Cortex of kidney (tissue), 1 donor: ENCODE measurements at places on chromosomes 7 and 10.

DNA sequence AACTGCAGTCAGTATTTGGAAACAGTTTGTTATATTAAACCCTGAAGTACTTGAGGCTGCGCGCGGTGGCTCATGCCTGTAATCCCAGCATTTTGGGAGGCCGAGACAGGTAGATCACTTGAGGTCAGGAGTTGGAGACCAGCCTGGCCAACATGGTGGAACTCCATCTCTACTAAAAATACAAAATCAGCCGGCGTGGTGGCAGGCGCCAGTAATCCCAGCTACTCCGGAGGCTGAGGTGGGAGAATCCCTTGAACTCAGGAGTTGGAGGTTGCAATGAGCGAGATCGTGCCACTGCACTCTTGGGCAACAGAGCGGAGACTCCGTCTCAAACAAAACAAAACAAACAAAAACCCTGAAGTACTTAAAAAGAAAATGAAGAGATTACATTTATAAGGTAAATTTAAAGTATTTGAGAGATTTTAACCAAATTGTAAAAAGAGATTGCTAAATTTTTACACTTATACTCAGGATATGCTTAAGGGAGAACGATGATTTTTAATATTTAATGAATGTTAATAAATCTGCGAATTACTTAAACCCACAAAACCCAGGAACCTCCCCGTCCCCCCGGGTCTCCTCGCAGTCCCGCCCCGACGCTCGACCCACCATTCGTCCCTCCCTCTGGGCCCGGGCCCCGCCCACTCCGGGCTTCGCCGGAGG, 425 bp upstream of the MTG1 start:
- no peak for DNase-seq

GRCh38 chr7:85324145-85324799, 137.4 kb upstream of the SEMA3D start:
- DNase-seq: no peak

DNA sequence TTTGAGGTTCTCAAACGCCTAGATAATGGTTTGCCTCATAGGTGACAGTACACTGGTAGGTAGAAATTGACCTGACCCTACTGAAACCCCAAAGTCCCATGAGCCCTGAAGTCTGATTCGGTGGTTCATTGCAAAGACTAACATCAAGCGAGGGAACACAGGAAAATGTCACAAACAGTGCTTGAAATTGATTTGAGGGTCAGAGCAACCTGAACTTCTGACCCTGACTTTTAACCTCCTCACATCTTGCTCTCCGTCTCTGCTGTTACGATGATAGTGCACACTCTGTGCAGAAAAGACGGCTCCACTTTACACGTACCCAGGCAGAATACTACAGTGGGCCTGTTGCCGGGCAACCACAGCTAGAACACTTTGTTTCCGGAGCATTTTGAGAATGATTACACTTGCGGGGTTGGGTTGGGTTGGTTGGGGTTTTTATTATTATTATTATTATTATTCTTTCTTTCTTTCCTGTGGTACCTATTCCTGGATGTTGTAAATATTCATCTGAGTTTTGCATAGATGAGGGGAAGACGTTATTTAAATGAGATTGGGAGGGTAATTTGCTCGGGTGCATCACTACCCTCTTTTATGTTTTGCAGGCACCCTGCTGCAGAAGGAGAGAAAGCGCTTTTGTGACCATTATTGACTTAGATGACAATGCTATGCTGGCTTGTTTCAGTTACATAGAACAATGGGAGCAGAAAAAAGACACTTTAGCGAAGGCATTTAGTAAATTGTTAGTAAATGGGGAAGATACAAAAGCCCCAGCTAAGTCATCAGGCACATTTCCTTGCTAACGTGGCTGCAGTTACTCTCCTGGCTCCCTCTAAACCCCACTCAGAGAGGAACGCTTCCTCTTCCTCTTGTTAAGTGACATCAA, 438.1 kb upstream of the NRP1 start:
- no peak for DNase-seq

GRCh38 chr7:98360221-98361130, 40.4 kb downstream of the BAIAP2L1 start:
- no peak for DNase-seq

- no peak for DNase-seq
Observed at GRCh38 chr10:69211524-69211923, 8.6 kb upstream of the HKDC1 start.
